ENCODE measurements at places on chromosomes 2 and 18.

- DNase-seq = no peak
These were observed 80.9 kb downstream of the CABYR start for GRCh38 chr18:24219561-24220317.

- DNase-seq = no peak
These were observed 39.7 kb upstream of the ACAA2 start for GRCh38 chr18:49853011-49853410.

- DNase-seq = no peak
These were observed 133.5 kb downstream of the SPTBN1 start for GRCh38 chr2:54589340-54590215.

GRCh38 chr18:54031243-54031642 lies 193.2 kb downstream of the MBD2 start:
- no peak for DNase-seq

DNA sequence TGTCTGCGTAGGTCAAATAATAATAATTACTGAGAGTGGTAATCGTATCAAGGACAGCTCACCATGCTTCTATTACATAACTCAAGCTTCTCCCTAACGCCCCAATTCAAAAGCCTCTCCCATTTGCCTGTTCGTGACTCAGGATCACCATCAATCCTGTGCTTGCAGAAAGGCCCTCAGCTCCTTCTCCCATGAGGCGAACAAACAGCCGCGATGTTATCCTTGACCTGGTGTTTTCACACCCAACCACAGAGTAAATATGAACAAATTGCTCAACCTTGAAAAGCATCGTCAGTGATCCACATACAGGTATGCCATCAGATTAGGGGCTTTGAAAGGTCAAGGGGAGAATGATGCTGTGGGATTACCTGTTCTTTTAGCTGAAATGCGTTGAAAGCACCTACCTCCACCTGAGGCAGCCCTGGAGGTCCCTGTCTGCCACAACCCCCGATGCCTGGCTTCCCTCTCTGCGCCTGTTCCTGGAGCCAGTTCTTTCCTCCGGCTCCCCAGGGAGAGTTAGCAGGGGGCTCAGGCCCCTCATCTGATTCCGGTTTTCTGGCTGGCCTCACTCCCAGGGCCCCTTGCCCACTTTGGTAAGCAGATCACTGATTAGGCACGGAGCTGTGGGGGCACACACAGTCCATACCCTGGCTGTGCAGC lies 39.1 kb upstream of the ODC1 start:
- no peak for DNase-seq

GRCh38 chr2:75310876-75311275 lies 111.6 kb upstream of the TACR1 start:
- DNase-seq = no peak

- no peak for DNase-seq
These were observed 32.6 kb upstream of the APCDD1 start for GRCh38 chr18:10421859-10422258.

- no peak for DNase-seq
These were observed 312.3 kb upstream of the PKDCC start for GRCh38 chr2:41735476-41735875.

DNA sequence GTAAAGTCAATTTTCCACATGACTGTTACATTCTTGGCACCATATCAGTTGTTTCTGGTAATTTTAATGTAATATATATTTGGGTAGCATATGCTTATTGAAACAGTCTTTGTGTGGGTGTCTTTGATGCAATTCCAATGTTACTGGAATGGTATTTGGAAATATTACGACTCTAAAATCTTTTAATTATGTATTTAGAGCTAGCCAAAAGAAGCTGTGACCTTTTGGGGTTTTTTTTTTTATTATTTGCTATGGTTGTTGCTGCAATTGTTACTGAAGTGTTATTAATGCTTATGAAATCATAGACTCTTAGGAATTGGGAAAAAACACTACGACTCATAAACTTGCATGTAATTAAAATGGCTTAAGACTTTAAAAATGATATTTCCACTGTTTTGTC lies 95.9 kb downstream of the AOX1 start:
- no peak for DNase-seq

DNA sequence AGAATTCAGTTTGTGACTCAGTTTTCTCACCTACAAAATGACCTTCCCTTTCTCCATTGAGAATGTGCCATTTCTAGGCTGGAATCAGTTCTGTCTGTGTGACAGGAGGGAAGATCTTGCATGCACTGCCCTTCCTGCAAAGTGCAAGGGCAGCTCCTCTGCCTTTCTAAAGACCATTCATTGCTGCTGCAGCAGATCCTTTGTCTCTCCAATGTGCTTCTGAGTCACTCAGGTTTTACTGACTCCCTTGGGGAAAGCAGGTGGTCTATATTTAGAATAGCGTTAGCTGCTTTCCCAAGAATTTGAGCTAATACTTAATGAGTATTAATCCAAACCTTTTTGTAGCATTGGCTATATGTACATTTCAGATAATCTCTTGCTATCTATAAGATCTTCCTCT lies 62.5 kb downstream of the DAW1 start:
- no peak for DNase-seq

DNA sequence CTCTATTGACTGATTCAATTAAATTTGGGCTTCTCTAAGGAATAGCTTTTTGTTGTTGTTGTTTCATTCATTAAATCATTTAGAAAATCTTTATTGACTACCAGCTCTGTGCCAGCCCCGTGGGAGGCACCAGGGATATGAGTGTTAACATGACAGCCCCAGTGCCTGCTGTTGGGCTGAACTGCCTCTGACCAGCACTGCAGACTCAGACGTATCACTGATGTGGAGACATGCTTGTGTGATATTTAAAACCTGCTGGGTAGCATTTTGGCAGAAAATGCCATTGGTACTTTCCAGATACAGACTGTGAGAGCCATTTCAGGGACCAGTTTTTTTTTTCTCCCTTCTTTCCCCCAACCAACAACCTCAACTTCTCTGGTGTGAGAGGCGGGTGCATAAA lies 38.6 kb upstream of the KCNF1 start:
- DNase-seq = no peak

- DNase-seq = no peak
These were observed 62.5 kb downstream of the HDLBP start for GRCh38 chr2:241252778-241253475.

DNA sequence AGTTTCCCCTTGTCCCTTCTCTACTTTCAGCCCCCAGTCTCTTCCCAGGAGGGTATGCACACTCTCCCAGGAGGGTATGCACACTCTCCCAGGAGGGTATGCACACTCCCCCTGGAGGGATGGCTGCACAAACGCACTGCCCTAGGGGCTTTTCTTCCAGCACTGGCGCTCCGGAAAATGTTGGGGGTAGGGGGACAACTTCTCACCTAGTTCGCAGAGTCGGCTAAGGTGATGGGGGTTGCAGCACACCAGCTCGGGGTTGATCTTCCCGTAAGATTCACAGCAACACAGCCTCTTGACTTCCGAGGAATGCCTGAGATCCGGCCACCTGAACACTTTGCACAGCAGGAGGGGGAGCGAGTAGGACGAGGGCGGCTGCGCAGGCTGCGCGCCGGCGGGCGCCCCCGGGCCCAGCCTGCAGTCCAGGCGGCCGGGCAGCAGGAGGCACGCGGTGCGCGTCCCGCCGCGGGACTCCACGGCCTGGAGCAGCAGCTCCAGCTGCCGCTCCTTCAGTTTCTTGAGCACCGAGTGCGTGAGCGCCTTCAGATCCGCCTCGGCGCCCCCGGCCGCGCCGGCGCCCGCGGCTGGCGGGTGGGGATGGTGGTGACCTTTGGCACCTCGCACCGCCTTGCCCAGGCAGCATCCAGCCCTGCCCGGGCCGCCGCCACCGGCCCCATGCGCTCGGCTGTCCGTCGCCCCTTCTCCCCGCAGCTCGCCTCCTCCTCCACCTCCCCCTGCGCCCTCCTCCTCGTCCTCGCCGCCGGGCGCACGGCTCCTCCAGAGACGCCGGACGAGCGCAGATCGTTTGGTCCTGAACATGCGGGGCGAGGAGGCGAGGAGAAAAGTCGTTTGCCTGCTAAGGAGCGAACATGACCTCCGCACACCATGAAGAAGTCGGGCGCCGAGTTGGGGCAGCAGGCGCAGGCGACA lies 894 bp downstream of the SMAD7 start:
- no peak for DNase-seq

Measured in stimulated activated CD4-positive, alpha-beta T cell treated with anti-CD3 and anti-CD28 coated beads, Interleukin-1b, Interleukin-23, amount 100 ng/mL, for 1 hour (primary cell).